ENCODE measurements at places on chromosomes 7 and 10.

DNA sequence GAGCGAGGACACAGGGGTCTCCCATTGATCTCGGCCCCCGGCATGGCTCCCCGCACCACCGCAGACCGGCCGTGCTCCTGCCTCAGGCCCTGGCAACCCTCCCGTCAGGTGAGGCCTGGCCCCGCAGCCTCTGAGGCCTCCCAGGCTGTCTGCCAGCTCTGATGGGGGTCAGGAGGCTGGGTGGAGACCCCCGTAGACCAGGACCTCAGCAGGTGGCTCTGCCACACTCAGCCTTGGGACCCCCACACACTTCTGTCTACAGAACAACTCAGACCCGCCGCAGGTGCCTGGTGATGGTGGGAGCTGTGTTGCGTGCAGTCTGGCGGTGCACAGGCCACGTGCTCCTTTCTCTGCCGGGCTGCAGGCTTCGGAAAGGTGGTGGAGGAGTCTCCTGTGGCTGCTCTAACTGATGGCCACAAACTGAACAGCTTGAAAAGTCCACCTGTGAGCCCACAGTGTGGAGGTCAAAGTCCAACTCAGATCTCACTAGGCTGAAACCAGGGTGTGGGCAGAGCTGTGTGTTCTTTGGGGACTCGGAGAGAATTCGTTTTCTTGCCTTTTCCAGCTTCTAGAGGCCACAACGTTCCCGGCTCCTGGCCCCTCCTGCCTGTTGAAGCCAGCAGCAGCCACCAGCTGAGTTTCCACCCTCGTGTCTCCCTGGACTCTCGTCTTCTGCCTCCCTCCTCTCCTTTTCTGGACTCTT lies 62.5 kb downstream of the PWWP2B start:
- DNase-seq, result no peak

DNA sequence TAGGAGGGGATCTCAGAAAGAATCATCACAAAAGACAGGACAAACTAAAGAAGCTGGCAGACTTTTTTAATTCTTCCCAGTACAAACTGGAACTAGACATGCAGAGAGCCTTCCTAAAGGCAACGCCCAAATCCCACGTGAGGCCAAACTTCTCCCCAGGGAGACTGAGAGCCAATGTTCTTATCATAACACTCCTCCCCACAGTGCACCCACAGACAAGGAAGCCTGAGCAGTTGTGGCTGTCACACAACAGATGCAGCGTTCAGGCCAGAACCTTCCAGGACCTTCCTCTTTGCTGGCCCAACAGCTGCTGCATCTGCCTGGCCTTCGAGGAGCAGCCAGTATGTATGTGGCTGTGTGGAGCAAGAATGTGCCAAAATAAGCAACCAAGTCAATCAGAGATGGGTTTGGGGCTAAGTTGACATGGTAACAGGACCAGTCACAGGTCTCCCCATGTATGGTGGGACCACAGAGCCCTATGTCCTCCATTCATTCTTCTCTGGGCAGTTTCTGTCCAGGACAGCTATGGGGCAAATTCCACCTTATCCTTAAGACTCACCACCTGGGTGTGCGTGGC lies 34.9 kb downstream of the SRPK2 start:
- DNase-seq, result no peak

DNA sequence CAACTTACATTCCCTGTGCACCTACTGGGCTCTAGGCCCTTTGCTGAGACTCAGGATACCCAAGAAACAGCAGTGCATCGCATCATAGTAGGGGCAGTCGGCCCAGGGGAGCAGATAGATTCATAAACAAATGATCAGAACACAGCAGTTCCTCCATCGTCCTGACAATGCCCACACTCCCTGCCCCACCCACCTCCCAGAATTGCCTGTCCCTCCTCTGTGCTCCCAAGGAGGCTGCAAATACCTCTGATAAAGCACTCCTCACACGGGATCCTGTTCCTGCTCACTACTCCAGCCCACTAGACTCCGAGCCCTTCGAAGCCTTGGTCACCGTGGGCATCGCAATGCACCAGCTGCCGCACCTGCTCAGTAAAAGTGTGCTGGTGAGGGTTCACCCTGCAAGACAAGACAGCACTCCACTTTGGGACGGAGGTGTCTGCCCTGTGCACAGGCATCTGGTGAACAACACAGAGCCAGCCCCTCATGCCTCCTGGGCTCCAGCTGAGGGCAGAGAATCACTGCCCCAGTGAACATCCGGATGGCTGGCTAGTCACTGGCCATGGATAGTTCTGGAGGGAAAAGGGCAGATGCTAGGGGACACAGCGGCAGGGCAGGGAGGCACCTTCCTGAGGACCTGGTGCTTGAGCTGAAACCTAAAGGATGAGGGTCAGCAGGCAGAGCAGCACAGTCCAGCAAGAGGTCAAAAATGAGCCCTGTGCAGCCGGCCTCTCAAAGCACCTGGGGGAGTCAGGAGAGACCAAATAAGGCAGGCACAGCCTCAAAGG lies 60.7 kb downstream of the TNS3 start:
- DNase-seq, result no peak

- DNase-seq, result no peak
Measured at GRCh38 chr7:44740055-44740454, 8.6 kb upstream of the ZMIZ2 start.

GRCh38 chr10:89454561-89455347 lies 40.4 kb downstream of the IFIT5 start:
- no peak for DNase-seq

DNA sequence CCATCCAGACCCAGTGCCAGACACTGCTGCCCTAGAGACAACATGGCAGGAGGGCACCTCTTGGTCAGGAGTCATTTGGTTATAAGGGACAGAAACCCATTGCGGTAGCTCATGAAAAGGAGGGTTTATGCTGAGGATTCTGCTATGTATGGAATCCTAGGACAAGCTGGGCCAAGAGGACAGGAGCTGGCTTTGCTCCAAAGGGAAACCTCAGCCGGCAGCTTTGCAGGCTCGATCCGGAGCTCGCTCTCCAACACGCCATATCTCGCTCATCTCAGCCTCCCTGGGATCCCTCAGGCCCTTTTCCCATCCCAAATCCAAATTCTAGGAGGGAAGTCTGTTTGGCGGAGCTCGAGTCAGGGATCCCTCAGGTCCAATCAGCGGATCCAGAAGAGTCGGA lies 345.7 kb downstream of the GLRX3 start:
- no peak for DNase-seq
